ENCODE measurements at places on chromosomes 4 and X.
A peak's percentile ranks its signal among the peaks of the same experiment; 100 is the strongest.

DNA sequence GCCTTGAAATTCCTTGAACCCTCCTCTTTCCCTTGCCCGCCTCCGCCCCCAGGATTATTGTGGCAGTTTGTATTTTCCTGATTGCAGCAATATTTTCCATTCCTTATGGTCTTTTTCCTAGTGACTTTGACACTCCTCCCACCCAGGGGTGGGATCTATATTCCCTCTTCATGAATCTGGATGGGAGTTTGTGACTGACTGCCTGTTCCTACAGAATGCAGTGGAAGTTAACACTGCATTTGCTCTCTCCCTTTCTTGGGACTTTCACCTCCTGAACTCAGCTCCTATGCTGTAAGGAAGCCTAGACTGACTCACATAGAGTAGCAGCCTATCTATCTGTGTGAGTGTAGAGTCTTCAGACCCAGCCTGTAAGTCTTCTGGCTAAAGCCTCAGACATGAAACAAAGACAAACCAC is 2.2 kb downstream of the FUNDC2 start:
- DNase-seq: no peak

- DNase-seq: peak; percentile 12
Observed at GRCh38 chrX:40855411-40855810, 120.1 kb upstream of the MED14 start.

DNA sequence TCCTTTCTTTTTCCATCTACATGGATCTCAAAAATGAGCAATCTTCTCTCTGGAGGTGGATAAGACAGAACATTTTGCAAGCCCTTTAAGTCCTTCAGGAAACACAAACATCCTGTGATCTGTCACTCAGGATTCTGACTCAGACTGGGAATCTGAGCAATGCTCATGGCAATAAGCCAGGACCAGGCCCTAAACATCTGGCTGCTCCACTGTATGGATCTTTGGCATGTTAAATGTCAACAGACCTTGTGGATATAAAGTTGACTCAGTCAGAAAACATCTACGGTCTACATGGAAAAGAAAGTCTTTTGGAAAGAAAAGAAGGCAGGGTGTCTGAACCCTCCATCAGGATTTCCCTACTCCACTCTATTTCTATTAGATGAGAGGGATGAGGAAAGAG is 17.8 kb upstream of the CHIC2 start:
- peak; percentile 86 for DNase-seq

DNA sequence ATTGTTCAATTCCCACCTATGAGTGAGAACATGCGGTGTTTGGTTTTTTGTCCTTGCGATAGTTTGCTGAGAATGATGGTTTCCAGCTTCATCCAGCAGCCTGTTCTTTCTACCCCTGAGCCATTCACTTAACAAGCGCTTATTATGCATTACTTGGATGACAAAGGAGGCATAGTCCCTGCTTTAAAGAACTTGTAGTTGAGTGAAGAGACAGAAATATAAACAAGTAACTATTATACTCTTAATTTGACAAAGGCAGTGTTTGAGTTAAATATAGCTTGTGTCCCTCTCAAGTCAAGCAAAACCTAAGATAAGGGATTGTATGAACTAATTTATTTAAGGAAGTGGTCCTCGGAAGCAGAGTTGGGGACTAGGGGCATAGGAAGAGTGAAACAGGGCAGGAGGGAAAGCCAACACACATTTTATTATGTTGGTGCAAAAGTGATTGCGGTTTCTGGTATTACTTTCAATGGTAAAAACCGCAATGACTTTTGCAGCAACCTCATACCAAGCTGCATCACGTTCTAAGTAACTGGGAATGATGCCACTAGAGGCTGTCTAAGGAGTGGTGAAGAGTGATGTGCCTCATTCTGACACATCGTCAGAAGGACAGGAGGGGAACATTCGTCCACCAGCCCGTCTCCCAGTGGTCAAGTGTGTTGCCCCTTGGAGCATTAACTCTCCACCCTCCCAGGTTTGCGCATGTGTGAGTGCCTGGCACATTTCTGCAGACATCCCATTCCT is 41.8 kb downstream of the QDPR start:
- peak; percentile 9 for DNase-seq

DNA sequence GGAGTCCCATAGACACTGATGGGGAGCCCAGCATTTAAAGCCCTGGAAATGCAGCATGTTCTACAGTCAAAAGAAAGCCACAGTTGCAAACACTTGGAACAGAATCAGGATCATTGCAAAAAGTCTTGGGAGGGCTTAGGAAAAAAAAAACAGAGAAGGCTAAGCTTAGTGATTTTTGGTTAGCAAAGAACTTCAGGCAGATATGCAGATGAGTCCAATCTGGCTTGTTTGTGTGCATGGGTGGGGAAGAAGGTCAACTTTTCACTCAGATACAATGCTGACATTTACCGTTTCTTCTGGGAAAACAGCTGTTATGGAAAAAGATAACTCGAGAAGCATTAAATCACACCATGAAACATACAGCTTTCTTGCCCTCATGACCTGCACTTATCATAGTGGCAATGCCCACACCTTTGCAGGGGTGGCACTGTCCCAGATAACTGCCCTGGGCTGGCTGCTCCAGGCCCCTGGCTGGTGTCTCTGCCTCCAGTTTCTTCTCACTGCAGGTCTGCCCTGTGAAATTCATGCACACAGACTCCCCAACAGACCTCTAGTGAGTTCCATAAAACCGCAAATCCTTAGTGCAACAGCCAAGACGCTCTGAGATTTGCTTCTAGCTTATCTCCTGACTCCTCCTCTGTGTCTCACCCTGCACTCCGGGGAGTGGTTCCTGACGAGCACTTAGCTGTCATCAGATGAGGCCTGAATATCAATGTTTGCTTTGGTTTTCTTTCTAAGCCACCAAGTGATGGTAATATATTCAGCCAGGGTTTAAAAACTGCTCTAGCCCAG is 99.2 kb downstream of the DRD5 start:
- DNase-seq: no peak
